Activated CD8-positive, alpha-beta memory T cell treated with anti-CD3 and anti-CD28 coated beads, Interleukin-2, amount 10 ng/mL, durations not matched to agents 7 days and 5 days (primary cell): ENCODE measurements at places on chromosomes 1 and 21.

- no peaks in the 10 kb centered on the region for H3K27me3 ChIP-seq
- H3K27ac ChIP-seq, result no peak overlapping the region
- H3K4me1 ChIP-seq, result peaks cover 2% of the 10 kb centered on the region
- DNase-seq, result no peak
- peaks cover 6% of the 10 kb centered on the region for H3K36me3 ChIP-seq
Observed at GRCh38 chr1:167738158-167738557, 16.4 kb downstream of the MPZL1 start.

DNA sequence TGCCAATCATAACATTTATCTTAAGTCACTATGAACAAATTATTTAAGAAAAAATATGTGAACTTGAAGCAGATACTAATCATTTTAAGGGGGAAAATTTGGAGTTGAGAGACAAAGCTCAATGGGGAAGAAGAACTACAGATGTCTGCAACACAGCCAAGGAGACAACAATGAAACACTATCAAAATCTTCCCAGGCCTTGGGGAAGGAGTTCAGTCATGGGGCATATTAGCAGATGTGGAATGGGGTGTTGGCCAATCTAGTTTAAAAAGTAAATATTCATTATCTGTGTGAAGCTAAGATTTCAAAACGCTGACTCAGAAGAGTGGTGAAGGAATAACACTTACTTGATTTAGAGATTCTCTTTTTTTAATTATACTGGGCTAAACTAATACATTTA lies 671.6 kb upstream of the ZP4 start:
- H3K4me1 ChIP-seq, result no peaks in the 10 kb centered on the region
- no peaks in the 10 kb centered on the region for H3K36me3 ChIP-seq
- no peaks in the 10 kb centered on the region for H3K27me3 ChIP-seq
- no peak for DNase-seq
- no peak overlapping the region for H3K4me3 ChIP-seq
- H3K27ac ChIP-seq, result no peak overlapping the region

- H3K4me1 ChIP-seq, result peaks cover 52% of the 10 kb centered on the region
- no peaks in the 10 kb centered on the region for H3K27me3 ChIP-seq
- H3K27ac ChIP-seq, result peak overlapping the region; percentile 96
- no peaks in the 10 kb centered on the region for H3K36me3 ChIP-seq
Observed at GRCh38 chr1:28886731-28887418, 27.5 kb upstream of the EPB41 start.

GRCh38 chr1:27322569-27323240 lies 742 bp downstream of the TMEM222 start:
- no peak for DNase-seq
- peaks cover 45% of the 10 kb centered on the region for H3K4me1 ChIP-seq
- peaks cover 26% of the 10 kb centered on the region for H3K36me3 ChIP-seq
- H3K27ac ChIP-seq, result peak overlapping the region; percentile 96
- peak overlapping the region; percentile 92 for H3K4me3 ChIP-seq

GRCh38 chr1:198922638-198923430 lies 284.0 kb downstream of the PTPRC start:
- H3K27me3 ChIP-seq, result no peaks in the 10 kb centered on the region
- H3K4me3 ChIP-seq, result no peak overlapping the region
- H3K36me3 ChIP-seq, result peaks cover 43% of the 10 kb centered on the region

- H3K27ac ChIP-seq, result no peak overlapping the region
- H3K27me3 ChIP-seq, result no peaks in the 10 kb centered on the region
- H3K36me3 ChIP-seq, result no peaks in the 10 kb centered on the region
Observed at GRCh38 chr1:43592974-43593683, 56.8 kb upstream of the KDM4A start.

DNA sequence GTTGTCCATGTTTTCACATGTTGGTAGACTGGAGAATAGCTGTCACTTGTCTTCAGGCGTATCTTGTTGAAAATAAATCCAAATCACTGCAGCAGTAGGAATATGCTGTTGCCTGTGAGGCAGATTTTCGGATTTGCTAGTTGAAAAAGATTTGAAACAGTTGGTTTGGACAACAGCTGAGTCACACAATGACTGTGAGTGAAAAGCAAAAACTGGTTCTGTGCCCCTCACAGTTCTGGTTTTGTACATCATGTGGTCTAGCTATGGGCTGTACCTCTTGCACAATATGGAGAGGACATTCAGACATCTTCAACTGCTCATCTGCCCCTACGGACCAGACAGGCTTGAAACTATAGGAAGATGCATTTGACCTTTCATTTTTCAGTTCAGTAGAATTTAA lies 1.8 kb downstream of the ARF1 start:
- peaks cover 43% of the 10 kb centered on the region for H3K36me3 ChIP-seq
- DNase-seq, result no peak
- peak overlapping the region; percentile 97 for H3K27ac ChIP-seq
- H3K4me1 ChIP-seq, result peaks cover 59% of the 10 kb centered on the region

DNA sequence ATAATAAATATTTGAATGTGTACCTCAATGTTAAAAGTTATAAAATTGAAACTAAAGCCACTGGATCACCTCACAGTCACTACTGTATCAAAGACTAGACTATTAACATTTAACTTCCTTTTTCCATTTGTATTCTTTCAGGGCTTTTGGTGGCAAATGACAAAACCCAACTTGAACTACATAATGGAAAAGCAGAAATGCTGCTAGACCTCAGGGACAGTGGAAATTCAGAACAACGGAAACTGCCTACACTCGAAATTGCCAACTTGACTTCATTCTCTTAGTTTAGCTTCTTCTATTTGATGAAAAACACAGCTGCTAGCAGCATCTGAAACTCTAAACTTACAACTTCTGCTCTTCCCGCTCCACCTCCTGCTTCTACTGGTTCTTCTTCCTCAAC lies 34.9 kb upstream of the NTNG1 start:
- H3K27ac ChIP-seq, result no peak overlapping the region
- H3K4me1 ChIP-seq, result no peaks in the 10 kb centered on the region
- no peak overlapping the region for H3K4me3 ChIP-seq

DNA sequence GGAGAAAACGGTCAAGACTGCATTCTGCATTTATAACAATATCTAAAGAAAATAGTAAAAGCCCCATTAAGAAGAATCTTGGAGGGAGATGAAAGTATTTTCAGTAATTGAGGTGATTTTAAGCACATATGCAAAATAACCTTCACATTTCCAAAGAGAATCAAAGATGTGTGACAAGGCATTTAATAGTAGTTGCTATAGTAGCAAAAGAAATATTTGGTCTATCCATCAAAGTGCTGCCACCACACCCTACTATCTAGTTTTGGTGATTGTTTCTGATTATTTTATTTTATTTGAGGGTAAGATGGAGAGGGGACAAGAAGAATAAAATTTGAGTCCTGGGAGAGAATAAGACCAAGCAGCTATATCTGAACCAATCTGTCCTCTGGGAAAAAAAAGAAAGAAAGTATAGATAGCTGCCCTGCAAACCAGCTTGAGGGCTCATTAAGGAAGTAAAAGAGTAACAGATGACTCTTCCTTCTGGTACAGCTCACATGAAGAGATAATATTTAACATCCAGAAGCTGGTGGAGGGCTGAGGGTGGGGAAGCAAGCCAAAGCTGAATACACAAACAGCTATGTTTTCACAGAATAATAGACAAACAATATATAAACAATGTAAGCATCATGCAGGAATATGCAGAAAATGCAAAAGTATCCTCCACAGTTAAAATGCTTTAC lies 47.2 kb upstream of the RASAL2 start:
- H3K4me1 ChIP-seq, result no peaks in the 10 kb centered on the region
- no peak for DNase-seq
- no peaks in the 10 kb centered on the region for H3K27me3 ChIP-seq
- H3K27ac ChIP-seq, result no peak overlapping the region
- H3K4me3 ChIP-seq, result no peak overlapping the region
- H3K36me3 ChIP-seq, result no peaks in the 10 kb centered on the region

- H3K27ac ChIP-seq, result peak overlapping the region; percentile 86
- peak overlapping the region; percentile 90 for H3K4me3 ChIP-seq
- H3K27me3 ChIP-seq, result no peaks in the 10 kb centered on the region
- H3K36me3 ChIP-seq, result peaks cover 26% of the 10 kb centered on the region
Observed at GRCh38 chr21:31660259-31660565, 719 bp downstream of the SOD1 start.

DNA sequence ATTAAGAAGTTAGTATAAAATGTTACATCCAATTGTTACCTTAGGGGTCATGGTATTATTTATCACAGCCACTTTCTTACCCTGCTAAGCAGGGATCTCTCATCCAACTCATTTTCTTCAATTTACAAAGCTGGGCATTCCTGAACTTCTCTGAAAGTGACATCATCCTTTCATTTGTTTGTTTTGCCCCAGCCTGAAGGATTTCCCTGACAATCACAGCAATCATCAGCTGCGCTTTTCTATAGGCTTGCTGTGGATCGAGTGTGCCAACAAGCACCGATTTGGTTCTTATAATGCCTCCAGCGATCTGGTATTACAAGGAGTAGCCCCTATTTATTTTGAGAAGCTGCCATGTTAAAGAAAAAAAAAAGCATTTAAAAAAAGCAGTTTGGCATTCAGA lies 240.2 kb downstream of the USH2A start:
- H3K27me3 ChIP-seq, result no peaks in the 10 kb centered on the region
- H3K4me3 ChIP-seq, result no peak overlapping the region
- H3K36me3 ChIP-seq, result no peaks in the 10 kb centered on the region
- no peaks in the 10 kb centered on the region for H3K4me1 ChIP-seq

DNA sequence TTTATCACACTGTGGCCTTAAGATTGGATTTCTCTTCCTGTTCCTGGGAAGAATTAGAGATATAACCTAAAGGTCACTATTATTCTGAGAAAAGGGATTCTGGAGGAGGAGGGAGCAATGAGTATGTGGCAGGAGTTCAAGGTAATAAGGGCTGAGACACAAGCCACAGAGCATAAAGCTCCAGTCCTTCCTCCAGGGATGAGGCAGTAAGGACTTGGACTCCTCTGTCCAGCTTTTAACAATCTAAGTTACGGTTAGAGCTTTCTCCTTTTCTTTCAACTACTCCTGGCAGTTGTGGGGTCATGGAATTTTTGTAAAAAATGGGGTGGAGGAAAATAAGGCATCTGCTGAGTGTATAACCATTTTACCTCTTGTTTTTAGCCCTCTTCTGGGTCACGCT lies at the start of gene HSD3B2:
Gene HSD3B2, plus strand, starts transcription at position 201 of the 400 bp plus-strand sequence. CDS start 270 bp downstream, outside the sequence.
- H3K4me1 ChIP-seq, result no peaks in the 10 kb centered on the region
- no peak for DNase-seq

- no peak overlapping the region for H3K4me3 ChIP-seq
- H3K27me3 ChIP-seq, result no peaks in the 10 kb centered on the region
- H3K36me3 ChIP-seq, result peaks cover 24% of the 10 kb centered on the region
- H3K27ac ChIP-seq, result no peak overlapping the region
- DNase-seq, result no peak
Observed at GRCh38 chr1:246642719-246643118, 76.5 kb downstream of the CNST start.

DNA sequence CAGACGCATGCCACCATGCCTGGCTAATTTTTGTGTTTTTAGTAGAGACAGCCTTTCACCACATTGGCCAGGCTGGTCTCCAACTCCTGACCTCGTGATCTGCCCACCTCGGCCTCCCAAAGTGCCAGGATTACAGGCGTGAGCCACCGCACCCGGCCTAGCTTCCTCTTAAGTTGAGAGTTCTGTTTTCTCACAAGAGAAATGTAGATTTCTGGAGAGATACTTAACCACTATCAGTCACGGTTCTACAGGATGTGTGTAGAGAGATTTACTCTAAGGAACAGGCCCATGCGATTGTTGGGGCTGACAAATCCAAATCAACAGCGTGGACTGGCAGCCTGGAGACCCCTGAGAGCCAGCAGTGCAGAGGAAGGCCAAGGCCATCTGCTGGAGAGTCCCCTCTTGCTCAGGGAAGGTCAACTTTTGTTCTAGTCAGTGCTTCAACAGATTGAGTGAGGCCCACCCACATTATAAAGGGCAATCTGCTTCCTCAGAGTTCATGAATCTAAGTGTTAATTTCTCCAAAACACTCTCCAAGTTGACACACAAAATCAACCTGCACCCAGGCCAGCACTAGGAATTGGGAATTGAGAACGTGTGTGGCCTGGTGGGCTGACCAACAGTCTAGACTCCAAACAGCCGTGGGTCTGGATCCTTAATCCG lies 38.7 kb downstream of the CHAF1B start:
- no peaks in the 10 kb centered on the region for H3K27me3 ChIP-seq
- no peak for DNase-seq
- H3K27ac ChIP-seq, result no peak overlapping the region
- no peak overlapping the region for H3K4me3 ChIP-seq
- no peaks in the 10 kb centered on the region for H3K36me3 ChIP-seq
- peaks cover 13% of the 10 kb centered on the region for H3K4me1 ChIP-seq

GRCh38 chr1:163083690-163084089 lies 14.5 kb downstream of the RGS4 start:
- no peaks in the 10 kb centered on the region for H3K36me3 ChIP-seq
- H3K27ac ChIP-seq, result no peak overlapping the region
- no peaks in the 10 kb centered on the region for H3K27me3 ChIP-seq
- no peak overlapping the region for H3K4me3 ChIP-seq
- no peaks in the 10 kb centered on the region for H3K4me1 ChIP-seq

- DNase-seq, result peak; percentile 66
- H3K4me1 ChIP-seq, result peaks cover 42% of the 10 kb centered on the region
Observed at GRCh38 chr1:32337855-32338636, 2.0 kb upstream of the MARCKSL1 start.

GRCh38 chr1:114131526-114132220 lies 22.0 kb downstream of the SYT6 start:
- peaks cover 4% of the 10 kb centered on the region for H3K4me1 ChIP-seq
- H3K4me3 ChIP-seq, result no peak overlapping the region
- DNase-seq, result no peak
- peaks cover 12% of the 10 kb centered on the region for H3K27me3 ChIP-seq
- H3K27ac ChIP-seq, result no peak overlapping the region
- H3K36me3 ChIP-seq, result no peaks in the 10 kb centered on the region
